SJSA1 (cell line): ENCODE measurements at places on chromosomes 6 and 20. TPM values are rescaled to one million over a fixed set of nuclear protein-coding genes. Genes with fewer than 3 reads are reported as not detected.

GRCh38 chr6:41193884-41194283 lies 7.1 kb downstream of the TREML2 start:
- no peaks in the 10 kb centered on the region for H3K4me1 ChIP-seq
- H3K36me3 ChIP-seq: no peaks in the 10 kb centered on the region
- H3K4me3 ChIP-seq: no peak overlapping the region
- no peak for DNase-seq

DNA sequence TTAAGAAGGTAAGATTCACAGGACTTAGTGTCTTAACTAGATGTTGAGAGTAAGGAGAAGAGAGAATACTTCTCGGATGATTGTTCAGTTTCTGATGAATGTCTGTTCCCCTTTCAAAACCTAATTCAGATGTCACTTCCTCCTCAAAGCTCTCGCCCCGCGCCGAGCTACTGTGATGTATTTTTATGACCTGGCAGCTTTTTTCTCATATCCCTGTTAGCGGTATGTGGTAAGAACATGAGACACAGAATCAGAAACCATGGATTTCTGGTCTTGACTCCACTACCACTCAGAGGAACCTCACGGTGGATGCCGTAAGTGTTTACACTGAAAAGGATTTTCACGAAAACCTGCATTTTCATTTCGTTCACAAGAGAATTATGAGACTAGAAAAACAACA lies 48.4 kb downstream of the CEP43 start:
- H3K27ac ChIP-seq: no peak overlapping the region
- H3K4me1 ChIP-seq: no peaks in the 10 kb centered on the region
- DNase-seq: no peak
- no peaks in the 10 kb centered on the region; the same call in 1 of the 2 replicates for H3K36me3 ChIP-seq
- H3K27me3 ChIP-seq: no peaks in the 10 kb centered on the region

GRCh38 chr6:133240511-133241085 lies 559 bp upstream of the EYA4 start:
- peak overlapping the region; percentile 28 for H3K4me3 ChIP-seq
- peaks cover 45% of the 10 kb centered on the region for H3K27me3 ChIP-seq
- no peaks in the 10 kb centered on the region for H3K36me3 ChIP-seq
- peaks cover 14% of the 10 kb centered on the region for H3K4me1 ChIP-seq

DNA sequence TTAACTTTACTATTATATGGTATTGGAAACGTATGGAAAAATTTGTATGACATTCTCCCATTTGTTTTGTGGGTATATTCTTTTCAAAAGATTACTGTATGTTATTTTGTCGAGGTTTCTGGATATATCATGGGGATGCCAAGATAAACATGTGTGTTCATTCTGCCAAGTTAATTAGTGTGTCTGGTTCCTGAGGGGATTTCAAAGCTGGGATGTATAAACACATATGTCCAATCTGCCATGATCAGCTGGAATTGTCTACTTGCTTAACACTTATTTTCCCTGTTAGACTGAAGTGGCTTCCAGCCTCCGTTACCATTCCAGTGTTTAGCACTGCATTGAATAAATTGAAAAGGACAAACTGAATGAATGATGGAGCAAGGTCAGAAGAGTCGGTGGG lies 86.2 kb downstream of the DNAH8 start:
- no peak overlapping the region for H3K4me3 ChIP-seq
- DNase-seq: no peak
- no peaks in the 10 kb centered on the region for H3K4me1 ChIP-seq
- H3K27ac ChIP-seq: no peak overlapping the region
- no peaks in the 10 kb centered on the region for H3K36me3 ChIP-seq

DNA sequence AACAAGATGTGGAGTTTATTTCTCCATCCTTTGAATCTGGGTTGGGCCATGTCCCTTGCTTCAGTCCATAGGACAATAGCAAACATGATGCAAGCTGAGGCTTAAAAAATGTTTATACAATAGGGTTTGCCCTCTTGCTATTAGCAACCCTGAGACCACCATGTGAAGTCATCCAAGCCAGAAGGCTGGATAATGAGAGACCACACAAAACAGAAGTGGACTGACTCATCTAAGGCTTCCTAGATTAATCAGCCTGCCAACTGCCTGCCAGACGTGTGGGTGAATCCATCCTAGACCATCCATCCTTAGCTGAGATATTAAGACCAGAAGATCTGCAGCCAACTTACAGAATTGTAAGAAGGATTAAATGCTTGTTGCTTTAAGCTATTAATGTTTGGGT lies 38.1 kb upstream of the ISM1 start:
- H3K4me3 ChIP-seq: no peak overlapping the region
- DNase-seq: no peak
- H3K27me3 ChIP-seq: no peaks in the 10 kb centered on the region
- H3K27ac ChIP-seq: no peak overlapping the region
- H3K36me3 ChIP-seq: no peaks in the 10 kb centered on the region
- peaks cover 5% of the 10 kb centered on the region; the same call in 1 of the 2 replicates for H3K4me1 ChIP-seq

DNA sequence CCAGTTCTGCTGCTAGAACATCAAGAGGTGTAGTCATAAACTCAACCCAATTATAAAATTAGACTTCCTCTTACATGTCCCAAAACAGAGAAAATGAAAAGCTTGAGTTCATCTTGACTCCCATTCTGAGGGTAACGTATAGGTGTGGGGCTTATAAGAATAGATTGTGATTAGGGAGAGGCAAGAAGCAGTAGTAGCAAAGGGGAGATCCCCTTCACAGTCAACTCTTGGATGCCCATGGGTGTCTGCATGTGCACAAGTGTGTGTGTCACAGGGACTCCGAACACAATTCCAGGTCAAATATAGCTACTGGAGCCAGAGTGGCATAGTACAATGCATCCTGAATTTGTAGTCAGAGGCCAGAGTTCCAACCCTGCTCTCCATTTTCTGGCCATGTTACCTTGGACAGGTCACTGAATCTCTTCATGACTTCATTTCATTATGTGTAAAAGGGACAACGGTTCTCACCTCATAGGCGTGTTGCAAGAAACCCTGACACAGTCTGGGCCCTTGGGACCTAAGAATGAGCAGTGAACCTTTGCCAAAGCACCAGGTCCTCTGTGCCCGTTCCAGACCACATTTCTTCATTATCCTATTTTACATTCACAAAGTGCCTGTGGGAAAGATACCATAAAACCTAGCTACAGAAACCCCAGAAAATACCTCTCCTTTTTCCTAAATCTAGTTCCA lies 11.8 kb downstream of the GSTA4 start:
- no peak overlapping the region for H3K27ac ChIP-seq
- no peak for DNase-seq
- H3K4me3 ChIP-seq: no peak overlapping the region
- H3K27me3 ChIP-seq: no peaks in the 10 kb centered on the region
- peaks cover 14% of the 10 kb centered on the region; the same call in 1 of the 2 replicates for H3K36me3 ChIP-seq

GRCh38 chr6:14129575-14129974 lies 12.0 kb downstream of the CD83 start:
- no peaks in the 10 kb centered on the region for H3K4me1 ChIP-seq
- H3K4me3 ChIP-seq: no peak overlapping the region
- no peak for DNase-seq
- H3K27me3 ChIP-seq: no peaks in the 10 kb centered on the region
- no peaks in the 10 kb centered on the region for H3K36me3 ChIP-seq

Gene PRSS16
- not detected in 2 replicates for total RNA-seq

Gene OLIG3
- total RNA-seq: not detected in 2 replicates

Gene SPDEF
- not detected in 2 replicates for total RNA-seq

Gene PHACTR1
- total RNA-seq: 0.37 TPM in 1 of 2 replicates, not detected in the other
